ENCODE measurements at places on chromosomes 11 and 22.

DNA sequence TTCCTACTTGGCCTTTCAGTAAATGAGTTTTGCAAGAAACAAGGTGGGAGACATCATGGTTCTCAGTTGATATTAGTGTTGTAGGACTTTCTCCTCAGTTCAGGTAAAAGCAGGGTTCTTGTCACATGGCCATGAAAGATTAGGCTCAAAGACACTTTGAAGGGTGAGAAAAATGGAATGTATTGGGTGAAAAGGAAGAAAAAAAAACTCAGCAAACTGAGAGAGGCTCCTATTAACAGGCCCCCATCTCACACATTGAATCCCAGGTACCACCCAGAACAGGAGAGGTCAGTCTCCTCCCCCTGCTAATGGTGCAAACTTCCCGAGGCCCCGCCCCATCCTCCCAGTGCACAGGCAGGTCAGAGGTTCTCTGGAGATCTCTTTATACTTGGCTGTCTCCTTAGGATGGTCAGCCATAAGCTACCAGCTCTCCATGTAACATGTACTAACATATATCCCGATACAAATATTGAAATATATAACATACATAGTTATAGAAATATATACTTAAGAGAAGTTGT is 62.2 kb downstream of the MICAL2 start:
- DNase-seq = no peak

DNA sequence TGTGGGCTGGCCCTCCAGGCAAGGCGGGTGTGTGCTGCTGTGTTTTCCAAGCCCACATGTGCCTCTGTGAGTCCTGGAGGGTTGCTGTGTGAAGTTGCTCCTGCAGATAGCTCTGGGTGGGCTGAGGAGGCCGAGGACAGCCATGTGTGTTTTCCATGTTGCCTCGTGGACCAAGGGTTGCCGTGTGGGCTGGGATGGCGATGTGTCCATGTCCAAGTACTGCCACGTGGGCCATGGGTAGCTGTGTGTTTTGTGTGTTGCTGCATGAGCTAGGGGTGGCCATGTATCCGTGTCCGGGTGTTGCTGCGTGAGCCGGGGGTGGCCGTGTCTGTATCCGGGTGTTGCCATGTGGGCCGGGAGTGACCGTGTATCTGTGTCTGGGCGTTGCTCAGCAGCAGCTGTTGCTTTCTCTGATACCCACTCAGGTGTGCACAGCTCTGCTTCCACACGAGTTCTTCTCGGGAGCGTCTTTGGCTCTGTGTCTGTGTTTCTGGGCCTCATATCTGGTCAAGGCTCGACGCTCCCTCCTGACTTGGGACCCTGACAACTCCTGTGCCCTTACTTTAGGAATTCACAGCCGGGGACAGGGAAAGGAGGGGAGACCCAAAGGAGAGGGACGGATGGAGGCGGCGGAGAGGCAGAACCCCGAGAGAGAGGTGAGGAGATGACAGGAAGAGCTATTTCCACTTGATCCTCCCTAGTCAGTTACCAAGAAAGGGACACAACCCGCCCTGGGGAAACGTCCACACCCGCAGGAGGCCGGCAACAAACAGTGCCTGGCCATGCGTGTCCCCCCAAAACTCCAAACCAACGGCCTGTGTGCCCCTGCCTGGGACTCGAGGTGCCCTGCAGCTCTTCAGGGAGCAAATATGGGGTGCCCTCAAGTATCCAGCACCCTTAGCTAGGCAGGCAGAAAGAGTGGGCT is 83.1 kb downstream of the PHF21B start:
- no peak for DNase-seq

- DNase-seq = no peak
Measured at GRCh38 chr22:47452184-47452583, 689.7 kb downstream of the TBC1D22A start.

DNA sequence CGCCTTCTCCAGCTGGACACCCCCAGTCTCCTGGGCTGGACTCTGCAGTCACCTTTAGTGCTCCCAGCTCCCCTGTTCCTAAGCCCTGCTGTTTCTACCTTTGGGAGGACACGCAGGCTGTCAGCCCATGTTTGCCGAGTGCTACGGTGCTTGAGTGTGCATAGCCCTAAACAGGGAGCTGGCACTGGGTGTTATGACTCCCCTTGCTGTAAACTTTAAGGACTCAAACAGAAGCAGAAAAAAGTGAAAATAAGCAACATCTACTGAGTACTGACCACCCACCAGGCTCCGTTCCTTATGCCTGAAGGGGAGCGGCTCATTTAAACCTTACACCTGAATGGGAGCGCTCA is 7.3 kb upstream of the APOBEC3B start:
- no peak for DNase-seq

GRCh38 chr11:72574548-72575460 is 99.4 kb downstream of the PDE2A start:
- DNase-seq = no peak

DNA sequence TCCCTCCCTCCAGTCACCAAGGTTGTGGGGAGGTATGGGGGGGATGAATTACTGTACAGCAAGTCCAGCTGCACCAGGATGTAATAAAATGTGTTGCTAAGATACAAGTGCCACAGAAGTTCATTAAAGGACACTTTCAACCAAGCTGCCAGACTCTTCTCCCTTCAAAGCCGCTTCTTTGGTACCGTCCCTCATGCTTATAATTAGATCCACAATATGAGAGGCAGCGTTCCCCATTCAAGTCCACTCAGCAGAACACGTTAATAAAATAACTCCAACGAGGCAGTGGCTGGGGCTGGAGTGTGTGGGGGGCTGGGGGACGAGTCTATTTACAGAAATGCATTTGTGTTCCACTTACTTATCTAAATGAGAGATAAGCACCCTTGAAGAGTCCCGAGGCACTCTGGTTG is 14.7 kb downstream of the PHF21B start:
- DNase-seq = no peak

- DNase-seq = no peak
Measured at GRCh38 chr11:135046986-135047385, 634.9 kb upstream of the B3GAT1 start.

DNA sequence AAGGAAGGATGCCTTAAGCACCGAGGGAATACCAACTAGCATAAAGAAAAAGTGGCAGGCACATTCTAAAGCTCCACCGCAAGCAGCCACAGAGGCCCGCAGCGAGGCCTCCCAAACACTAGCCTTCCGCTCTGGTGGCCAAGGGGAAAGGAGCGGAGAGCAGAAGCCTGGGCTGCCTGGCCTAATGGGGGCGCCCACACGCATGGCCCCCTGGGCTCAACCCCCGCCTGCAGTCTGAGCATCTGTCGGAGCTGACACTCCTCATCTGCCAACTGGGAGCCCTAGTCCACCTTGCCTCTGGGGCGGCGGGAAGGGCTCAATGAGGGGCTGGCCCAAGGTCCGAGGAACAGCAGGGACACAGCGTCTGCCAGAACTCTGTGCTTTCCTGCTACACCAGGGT is 50.1 kb upstream of the WNT11 start:
- DNase-seq = no peak

DNA sequence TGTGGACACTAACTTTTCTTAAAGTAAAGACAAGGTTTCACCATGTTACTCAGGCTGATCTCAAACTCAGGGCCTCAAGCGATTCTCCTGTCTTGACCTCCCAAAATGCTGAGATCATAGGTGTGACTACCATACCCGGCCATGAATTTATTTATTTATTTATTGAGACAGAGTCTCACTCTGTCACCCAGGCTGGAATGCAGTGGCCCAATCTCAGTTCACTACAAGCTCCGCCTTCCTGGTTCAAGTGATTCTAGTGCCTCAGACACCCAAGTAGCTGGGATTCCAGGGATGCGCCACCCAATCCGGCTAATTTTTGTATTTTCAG is 29.7 kb upstream of the PCF11 start:
- no peak for DNase-seq

DNA sequence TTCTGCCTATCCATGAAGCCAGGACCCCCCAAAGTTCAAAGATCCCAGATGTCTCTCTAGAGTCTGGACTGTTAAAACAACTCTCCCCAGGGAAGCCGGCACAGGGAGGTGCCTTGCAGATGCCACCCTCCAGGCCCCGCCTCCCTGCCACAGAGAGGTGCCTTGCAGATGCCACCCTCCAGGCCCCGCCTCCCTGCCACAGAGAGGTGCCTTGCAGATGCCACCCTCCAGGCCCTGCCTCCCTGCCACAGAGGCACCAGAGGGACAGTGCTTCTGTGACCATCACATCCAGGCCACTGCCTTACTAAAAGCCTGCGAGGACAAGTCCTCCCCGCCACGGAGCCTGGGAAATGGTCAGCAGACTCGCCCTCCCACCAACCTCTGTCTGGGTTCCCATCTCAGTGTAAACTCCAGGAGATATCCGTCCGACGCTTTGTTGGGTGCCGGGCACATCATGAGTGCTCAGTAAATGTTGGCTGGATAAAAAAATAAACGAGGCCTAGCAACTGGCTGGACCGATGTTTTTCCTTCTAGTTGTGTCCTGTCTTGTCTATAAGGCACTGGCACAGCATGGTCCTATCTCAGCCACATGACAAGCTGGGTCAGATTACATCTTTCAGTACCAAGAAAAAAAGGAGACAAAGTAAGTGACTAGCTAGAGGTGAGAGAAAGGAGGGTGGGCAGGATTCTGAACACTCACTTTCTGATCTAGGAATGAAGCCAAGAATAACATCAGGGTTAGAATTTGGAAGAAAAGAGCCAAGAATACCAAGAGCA is 91.2 kb upstream of the CSNK2A3 start:
- no peak for DNase-seq

DNA sequence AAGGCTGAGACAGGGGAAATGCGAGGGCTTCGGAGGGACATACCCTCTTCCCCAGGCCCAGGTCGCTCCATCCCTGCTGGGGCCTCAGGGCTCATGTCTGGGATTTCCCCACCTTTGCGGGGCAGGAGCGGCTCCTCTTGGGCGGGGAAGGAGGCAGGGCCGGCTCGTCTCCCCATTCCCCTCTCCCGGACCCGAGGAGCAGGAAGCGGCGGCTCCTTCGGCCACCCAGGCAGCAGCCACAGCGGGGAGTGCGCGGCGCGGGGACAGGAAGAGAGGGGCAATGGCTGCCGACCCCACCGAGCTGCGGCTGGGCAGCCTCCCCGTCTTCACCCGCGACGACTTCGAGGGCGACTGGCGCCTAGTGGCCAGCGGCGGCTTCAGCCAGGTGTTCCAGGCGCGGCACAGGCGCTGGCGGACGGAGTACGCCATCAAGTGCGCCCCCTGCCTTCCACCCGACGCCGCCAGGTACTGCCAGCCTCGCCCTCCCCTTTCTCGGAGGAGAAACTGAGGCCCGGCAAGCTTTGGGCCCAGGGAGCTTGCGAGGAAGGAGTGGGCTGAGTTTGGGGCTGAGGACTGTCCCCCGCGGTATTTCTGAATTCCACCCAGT is at the start of gene ANKK1:
TSS of gene ANKK1 (plus strand) at position 175 of the 607 bp plus-strand sequence. CDS start at position 281, 106 bp downstream.
- DNase-seq = no peak

- no peak for DNase-seq
Measured at GRCh38 chr22:47437110-47437509, 674.7 kb downstream of the TBC1D22A start.

DNA sequence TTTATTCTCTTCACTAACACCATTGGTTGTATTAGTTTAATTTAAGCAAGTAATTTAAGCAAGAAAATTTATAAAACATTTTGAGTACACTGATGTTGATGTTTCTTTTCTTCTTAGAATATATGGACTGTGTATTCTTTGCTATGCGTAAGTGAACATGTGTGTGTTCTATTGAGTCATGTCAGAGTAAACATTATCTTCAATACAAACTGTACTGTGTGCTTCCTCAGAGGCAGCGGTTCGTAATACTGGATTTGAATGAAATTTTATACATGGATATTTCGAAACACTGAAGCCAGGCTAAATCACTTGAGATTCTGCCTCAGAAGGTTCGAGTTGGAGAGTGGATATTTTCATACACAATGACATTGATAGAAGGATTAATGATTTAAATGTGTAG is 452.6 kb downstream of the LUZP2 start:
- no peak for DNase-seq

GRCh38 chr11:70255477-70256116 is 14.9 kb upstream of the PPFIA1 start:
- no peak for DNase-seq

GRCh38 chr11:85171648-85172257 is 455.4 kb downstream of the DLG2 start:
- DNase-seq = no peak

DNA sequence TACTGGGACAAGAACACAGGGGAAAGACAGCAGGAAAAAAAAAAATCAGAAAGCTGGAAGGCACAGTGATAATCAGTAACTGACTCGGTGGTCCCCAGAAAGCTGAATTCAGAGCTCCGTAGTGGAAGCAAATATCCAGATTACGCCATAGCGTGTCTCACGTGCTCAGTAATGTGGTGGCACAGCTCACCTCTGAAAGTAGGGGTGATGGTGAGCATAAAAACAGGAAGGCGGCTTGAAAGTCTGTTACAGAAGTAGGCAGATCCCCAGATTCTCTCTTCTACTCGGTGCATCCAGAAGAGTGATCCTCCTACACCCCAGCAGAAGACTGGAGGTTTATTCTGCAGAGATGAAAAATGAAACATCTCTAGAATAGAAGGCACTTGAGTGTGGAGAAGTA is 11.1 kb upstream of the OR8B3 start:
- no peak for DNase-seq

DNA sequence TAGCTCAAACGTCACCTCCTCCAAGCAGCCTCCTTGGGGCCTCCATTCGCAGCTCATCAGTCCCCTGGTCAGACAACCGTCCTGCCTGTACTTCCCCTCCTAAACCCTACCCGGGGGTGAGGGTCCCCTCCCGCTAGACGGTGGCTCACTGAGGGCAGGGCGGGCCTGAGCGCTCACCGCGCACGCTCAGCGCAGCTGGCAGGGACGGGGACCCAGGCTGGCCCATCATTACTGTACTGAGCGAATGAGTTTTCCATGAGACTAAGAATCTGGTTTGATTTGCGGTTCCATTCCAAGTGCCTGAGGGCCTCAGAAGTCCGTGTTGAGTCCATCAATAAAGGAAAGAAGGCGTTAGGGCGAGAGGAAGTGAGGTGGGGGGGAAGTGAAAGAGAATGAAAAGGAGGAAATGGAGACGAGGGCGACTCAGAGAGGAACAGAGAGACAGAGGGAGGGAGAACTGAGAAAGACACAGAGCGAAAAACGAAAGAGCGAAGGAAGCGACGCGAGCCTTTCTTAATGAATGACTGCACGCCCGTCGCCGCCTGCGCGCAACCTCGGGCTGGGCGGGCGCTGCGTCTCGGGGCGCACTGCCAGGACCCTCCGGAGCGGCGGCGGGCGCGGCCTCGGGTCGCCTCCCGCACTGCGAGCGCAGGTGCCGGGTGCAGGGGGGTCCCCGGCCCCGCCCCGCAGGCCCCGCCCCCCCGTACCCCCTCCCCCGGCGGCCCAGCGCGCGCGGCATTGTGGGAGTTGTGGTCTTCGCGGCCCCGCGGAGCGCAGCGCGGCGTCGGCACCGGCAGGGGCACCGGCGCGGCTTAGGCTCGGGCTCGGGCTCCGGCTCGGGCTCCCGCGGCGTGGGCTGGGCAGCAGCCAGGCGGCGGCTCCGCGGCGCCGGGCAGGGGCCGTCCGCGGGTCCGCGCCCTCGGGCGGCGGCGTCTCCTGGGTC is at the start of gene ASPHD2:
TSS of gene ASPHD2 (plus strand) at position 746 of the 943 bp plus-strand sequence. CDS start 4,356 bp downstream, outside the sequence.
- DNase-seq = peak; percentile 91

Measured in GM03348 (cell line).